Stimulated activated memory B cell treated with anti-CD40 and anti-IgM and Interleukin-4, amounts not matched to agents 10 μg/mL and 1 μg/mL and 100 μg/mL, for 72 hours (primary cell): ENCODE measurements at places on chromosomes 6 and 20.

GRCh38 chr6:150863213-150863928 is 2.1 kb upstream of the MTHFD1L start:
- ATAC-seq: no peak

DNA sequence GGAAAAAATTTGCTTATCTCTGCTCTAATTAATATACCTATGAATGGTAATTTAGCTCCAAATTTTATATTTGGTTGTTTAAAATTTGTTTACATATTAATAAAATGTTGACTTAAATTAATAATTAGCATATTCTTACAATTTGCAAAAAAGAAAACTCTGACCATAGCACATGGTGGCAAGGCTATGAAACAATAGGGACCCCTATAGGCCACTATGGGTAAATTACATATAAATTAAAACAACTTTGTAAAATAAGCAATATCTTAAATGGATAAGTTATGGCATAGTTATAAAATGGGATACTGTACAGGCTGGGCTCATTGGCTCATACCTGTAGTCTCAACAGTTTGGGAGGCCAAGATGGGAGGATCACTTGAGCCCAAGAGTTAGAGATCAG is 76.0 kb downstream of the MKKS start:
- no peak for ATAC-seq

- ATAC-seq: no peak
Observed at GRCh38 chr6:14107000-14107399, 10.6 kb upstream of the CD83 start.

DNA sequence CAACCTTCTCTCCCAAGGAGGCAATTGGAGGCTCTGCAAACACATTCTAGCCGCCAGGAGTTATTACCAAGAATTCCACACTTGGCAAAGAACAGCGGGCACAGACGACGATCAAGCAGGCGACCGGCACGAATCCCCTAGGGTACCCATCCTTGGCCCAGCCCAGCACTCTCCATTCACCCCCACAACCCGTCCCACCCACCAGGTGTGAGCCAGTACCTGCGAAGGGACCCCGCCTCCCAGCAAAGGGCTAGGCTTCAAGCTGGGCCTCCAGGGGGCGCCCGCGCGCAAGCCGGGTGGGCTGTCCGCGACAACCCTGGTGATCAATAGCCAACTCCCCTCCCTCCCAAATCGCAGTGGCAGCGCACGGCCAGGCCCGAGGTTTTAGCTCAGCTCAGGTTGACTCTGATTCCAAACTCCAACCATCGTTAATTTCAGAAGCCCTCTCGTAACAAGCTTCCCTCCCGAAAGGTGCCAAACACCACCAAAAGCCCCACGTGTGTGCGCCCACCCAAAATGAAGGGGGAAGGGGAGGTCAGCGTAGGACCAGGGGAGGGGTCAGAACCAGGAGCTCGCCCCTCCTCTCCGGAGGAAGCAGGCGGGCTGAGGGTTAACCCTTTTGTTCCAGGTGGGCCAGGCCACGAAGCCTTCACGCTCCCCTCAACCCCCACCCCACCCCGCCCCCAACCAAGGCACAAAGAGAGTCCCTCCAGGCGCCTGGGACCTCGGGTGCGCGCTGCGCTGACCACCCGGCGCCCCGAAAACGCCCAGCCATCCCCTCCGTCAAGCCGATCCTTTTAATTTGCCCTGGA is 2.1 kb downstream of the SALL4 start:
- peak; percentile 50 for ATAC-seq

DNA sequence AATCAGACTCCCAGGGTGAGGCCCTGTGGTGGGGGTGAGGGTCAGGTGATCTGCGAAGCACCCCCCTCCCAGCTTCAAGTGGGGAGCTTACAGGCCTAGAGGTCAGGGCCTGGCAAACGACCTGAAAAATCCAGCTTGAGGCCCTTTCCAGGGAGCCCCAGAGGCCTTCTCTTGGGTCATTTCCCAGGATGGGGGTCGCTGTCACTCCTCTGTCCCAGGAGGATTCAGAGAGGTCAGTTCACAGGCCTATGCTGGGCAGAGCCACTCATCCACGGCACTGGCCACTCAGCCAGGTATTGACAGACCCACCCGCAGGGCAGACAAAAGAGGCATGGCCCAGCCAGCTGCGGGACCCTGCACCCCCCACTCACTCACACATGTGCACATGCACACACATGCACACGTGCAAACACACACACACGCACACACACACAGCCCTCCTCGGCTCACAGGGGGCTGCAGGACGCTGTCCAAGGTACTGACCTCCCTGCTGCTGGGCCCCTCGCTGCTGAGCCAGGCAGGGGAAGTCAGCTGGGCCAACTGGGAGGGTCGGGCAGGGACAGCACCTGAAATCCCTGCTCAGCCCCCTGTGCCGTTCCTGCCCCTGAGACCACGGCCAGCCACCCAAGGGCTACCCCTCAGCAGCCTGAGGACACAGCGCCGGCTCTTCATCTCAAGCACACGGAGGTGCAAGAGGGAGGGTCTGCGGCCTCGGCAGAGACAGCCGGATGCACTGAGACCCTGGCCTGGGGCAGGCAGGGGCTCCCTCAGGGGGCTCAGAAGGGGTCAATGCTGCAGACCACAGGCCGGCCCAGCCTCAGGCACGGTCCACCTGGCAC is 113.8 kb downstream of the TAF4 start:
- ATAC-seq: no peak

DNA sequence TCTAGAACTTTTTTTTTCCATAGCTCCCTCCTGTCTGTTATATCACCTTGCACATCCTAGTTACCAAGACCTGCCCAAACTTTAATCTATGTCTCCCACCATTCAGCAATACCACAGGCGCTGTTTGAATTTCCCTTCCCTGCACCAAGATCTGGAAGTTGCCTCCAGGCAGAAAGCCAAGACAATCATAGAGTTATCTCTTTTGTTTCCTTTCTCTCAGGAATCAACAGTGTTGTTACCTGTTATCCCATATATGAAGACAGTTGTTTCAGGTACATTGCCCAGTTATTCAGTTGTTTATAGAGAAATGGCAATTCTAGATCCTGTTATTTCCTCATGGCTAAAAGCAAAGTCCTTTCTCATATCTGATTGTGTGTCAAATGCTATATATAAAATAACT is 63.2 kb downstream of the PDSS2 start:
- no peak for ATAC-seq

DNA sequence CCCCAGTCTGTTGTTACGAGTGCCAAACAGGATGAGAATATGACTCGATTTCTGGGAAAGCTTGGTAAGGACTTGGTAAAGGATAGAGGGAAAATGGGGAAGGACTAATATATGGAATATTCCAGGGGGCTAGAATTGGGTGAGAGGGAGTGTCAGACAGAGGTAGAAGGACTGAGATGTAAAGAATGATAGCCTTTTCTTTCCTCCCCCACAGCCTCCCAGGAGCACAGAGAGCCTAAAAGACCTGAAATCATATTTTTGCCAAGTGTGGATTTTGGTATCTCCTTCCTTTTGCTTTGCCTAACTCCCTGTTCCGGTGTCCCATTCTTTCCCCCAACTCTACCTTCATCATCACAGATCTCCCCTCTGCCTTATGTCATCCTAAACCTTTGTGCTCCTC is 3.1 kb downstream of the MSH5 start:
- ATAC-seq: no peak

- ATAC-seq: no peak
Observed at GRCh38 chr6:30615219-30615957, 1.7 kb downstream of the PPP1R10 start.

DNA sequence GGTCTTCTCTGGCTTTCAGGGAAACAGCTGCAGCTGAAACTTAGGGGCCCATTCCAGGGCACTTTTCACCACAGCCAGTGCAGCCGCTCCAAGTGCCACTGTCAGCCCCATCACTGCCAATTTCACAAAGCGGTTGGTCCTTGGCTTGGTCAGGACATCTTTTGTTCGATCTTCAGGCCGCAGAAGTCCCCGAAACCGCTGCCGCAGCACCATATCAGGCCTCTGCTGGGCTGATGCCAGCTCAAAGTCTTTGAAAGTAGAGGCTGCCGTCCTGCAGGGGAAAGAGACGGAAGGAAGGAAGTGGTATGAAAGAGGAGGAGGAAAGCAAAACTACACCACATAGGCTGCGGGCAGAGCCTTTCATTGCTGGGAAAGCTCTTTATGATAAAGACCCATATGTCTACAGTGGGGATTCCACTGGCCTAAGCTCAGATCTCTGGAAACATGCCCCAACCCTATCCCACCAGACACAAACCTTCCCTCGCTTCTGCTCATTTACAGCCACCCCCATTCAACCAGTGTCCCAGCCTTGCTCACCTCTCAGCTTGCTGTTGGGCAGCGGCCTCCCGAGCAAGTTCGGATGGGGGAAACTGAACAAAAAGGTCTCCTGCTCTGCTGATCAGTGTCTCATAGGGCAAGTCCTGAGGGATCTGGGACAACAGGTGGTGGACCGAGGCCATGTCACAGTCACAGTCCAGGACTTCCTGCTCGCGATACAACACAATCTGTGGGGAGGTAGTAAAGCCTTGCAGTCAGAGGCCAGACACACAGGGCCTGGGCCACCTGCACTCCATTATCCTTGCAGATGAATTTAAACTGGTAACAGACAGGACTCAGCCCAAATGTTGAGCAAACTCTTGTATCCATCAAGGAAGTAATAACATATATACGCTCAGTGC is 23.5 kb downstream of the TBC1D20 start:
- peak; percentile 60 for ATAC-seq

DNA sequence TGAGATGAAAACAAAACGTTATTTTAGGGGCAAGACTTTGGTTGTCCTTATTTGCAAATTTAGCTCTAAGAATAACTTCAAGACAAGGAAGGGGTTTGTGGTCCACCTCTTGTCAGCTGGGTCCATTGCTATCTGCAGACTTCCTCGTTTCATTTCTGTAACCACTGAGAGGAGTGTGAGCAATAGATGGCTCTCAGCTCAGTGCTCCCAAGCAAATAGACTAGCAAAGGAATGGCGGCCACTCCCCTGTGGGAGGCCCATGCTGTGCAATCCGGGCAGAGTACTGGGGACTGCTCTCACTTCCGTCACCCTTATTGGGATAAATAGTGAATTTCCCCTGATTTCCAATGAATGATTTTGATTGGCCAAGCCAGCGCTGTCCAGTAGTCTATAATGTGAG is 176.6 kb downstream of the ZDHHC14 start:
- peak; percentile 67 for ATAC-seq

- ATAC-seq: no peak
Observed at GRCh38 chr20:53714524-53714923, 120.9 kb upstream of the ZNF217 start.

DNA sequence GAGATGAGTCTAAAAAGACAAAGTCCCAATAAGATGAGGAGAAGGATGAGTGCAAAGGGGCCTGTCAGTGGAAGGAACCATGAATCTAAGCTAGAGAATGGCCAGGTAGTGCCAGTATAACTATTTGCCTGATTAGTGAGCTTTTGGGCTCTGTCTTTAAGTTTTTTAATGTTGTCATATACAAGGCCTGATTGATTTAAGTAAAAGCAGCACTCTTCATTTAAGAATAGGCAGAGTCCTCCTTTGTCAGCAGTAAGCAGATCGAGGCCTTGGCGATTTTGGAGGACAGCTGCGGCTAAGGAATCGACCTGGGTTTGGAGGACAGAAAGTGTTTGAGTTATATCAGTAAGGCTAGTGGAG is 753.4 kb upstream of the ADGRB3 start:
- no peak for ATAC-seq

- ATAC-seq: no peak
Observed at GRCh38 chr6:23534351-23534750, 591.7 kb upstream of the NRSN1 start.

DNA sequence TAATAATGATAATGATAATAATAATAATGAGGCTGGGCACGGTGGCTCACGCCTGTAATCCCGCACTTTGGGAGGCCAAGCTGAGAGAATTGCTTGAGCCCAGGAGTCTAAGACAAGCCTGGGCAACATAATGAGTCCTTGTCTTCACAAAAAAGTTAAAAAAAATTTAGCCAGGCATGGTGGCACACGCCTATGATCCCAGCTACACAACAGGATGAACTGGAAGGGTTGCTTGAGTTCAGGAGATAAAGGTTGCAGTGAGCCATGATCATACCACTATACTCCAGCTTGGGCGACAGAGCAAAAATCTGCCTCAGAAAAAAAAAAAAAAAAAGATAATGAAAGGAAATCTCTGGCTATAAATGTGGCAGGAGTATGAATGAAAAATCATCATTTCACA is 213.4 kb downstream of the HIVEP2 start:
- no peak for ATAC-seq

- no peak for ATAC-seq
Observed at GRCh38 chr6:161542346-161542980, 268.6 kb upstream of the AGPAT4 start.

GRCh38 chr6:140697585-140697984 is 1323.1 kb upstream of the CITED2 start:
- no peak for ATAC-seq

DNA sequence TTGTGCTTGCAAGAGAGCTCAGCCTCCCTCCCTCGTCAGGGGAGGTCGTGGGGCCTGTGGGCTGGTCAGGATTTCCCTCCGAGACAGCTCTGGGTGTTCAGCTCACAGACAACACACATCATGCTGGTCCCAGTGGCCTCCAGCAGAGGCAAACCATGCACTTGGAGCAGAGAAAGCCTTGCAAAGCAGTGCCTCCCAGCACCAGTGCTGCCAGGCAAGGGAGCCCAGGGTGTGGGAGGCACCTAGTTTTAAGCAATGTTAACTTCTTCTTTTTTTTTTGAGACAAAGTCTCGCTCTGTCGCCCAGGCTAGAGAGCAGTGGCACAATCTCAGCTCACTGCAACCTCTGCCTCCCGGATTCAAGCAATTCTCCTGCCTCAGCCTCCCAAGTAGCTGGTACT is 34.0 kb upstream of the INSM1 start:
- peak; percentile 78 for ATAC-seq

GRCh38 chr6:148888856-148889255 is 142.0 kb downstream of the UST start:
- ATAC-seq: no peak

DNA sequence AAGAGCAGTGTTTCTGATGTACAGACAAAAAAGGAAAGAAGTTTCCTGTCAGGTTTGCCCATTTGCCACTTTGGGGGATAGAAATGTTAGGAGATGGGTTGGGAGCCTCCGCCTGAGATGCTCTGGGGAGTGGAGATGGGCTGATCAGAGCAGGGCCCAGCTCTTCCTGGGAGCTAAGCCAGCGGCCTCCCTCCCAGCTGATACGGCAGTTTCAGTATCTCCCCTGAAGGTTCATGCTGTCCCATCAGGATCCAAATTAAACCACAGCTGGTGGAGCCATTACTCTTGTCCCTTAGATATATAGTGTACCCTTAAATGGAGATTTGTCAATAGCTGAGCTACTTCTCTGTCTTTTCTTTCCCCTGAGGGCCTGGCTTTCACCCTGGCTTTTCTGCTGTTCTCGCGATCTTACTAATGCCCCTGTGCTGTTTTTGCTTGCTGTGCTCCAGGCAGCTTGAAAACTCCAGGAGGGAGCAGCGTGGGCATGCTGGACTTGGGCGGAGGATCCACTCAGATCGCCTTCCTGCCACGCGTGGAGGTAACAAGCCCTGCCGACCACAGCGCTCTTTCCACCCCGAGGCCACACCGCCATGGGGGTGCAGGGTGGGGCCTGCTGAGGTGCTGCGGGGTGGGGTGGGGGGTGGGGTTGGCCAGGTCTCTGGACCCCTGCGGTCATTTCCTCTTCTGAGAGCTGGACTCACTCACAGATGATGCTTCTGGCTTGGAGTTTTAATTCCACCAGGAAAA is 20.9 kb downstream of the ENTPD6 start:
- ATAC-seq: no peak
